ENCODE measurements at places on chromosomes 11 and 22.

GRCh38 chr22:36613958-36614357 is 85.0 kb upstream of the EIF3D start:
- peak; percentile 7 for DNase-seq

DNA sequence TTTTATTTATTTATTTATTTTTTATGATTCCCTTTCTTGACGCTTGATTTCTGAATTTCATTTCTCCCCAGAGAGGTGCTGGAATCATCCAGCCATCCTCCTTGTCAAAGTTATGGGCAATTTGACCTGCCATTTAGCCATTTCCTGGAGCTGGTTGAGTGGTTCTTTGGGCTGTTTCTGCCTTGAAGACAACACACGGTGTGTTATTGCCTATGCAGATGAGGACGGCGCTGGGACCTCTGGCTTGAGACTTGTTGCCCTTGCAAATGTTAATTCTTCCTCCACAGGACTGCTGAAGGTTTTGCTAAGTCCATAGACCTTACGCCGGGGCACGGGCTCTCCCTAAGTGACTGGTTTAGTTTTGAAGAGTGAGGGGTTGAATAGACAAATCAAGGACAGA is 147.9 kb upstream of the PLET1 start:
- DNase-seq = no peak

- DNase-seq = no peak
Measured at GRCh38 chr11:112514011-112514740, 253.5 kb upstream of the PLET1 start.

GRCh38 chr11:100709233-100709957 is 22.3 kb downstream of the ARHGAP42 start:
- DNase-seq = peak; percentile 50

- peak; percentile 23 for DNase-seq
Measured at GRCh38 chr11:67442504-67443404, 522 bp downstream of the CORO1B start.

DNA sequence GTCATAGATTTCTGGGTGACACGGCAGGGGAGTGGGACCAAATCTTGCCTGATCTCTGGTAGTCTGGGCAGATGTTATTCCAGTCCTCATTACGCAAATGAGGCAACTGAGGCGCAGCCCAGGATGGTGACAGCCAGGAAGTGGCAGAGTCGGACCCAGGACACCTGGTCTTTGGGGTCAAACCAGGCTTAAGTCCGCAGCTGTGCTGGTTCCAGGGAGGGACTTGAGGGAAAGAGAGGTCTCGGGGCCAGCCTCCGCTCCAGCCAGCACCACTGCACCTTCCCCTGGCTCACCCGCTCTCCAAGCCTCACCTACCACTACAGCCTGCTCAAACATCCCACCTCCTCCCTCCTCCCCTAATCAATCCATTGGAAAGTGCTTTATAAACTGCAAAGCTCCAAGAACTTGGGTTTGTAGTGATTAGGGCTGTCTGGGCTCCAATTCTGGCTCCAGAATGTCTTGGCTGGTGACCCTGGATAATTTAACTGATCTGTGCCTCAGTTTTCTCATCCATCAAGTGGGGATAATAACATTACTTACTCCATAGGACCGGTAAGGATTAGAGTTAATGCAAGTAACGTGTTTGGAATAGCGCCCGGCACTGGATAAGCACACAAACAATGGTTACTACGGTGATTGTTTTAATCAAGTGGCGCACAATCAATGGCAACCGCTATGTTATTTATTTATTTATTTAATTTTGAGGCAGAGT is 526 bp upstream of the PNPLA5 start:
- DNase-seq = no peak

DNA sequence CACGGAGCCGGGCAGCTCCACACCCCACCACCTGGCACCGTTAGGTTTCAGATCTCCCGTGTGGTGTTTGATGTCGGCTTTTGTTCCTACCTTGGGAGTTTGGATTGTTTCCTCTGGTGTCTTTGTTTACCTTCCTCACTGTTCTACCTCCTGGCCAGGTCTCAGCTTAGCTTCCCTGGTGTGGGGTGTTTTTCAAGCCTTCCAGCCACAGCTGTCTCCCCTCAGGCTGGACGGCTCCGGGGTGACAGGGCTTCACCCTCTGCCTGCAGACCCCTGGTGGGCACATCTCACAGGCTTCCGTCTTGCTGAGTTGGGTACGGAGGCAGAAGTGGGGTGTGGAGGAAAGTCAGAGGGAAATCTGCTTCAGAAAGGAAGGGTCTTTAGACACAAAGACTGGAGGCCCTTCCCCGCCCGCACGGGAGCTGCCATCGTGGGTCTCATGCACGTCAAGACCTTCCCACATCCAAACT is 59.6 kb upstream of the EMID1 start:
- DNase-seq = no peak

DNA sequence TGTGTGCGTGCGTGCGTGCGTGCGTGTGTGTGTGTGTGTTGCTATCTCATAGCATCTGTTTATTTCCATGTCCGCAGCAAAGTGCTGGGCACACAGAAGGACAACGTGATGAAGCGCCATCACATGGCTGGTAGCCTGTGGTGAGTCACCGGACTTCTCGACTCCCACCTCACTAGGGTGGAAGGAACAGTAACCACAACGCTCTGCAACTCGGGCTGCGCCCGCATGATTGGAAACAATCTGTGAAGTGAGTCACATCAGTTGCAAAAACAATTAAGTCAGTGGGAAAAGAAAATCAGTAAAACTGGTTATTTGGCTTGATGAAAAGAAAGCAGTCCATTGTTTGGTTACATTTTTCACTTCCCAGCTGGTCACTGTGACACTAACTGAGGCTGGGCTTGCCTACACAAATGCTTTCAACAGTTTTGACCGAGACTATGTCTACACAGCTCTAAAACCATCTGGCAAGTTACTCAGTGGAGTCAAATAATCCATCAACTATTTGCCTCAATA is 437.3 kb upstream of the CADM1 start:
- no peak for DNase-seq

- DNase-seq = no peak
Measured at GRCh38 chr22:48616656-48617055, 1211.0 kb downstream of the BRD1 start.

- peak; percentile 51 for DNase-seq
Measured at GRCh38 chr22:35620624-35621251, 3.6 kb upstream of the MB start.

GRCh38 chr11:106461148-106461691 is 383.8 kb downstream of the AASDHPPT start:
- no peak for DNase-seq

DNA sequence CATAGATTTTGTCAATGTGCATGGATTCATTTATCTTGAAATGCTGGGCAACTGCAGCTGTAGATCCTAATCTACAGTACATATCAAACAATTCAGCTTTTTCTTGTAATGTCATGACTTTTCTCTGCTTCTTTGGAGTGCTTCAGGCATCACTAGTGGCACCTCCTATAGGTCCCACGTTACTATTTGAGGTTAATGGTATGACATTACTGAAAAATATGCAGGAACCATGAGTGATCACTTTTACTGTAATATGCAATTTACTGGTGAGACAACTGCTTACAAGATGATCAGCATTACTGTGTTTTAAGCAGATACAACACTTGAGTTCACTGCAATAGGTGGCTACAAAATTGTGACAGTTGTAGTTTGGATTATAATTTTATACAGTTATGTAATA is 3.0 kb downstream of the CENATAC start:
- peak; percentile 77 for DNase-seq

Data from EH (cell line).